PC-3 (cell line): ENCODE measurements at places on chromosomes 7 and 10. TPM values are rescaled to one million over a fixed set of nuclear protein-coding genes. Genes with fewer than 3 reads are reported as not detected.

GRCh38 chr10:58372607-58373441 lies 12.4 kb upstream of the TFAM start:
- DNase-seq: no peak
- 0 out of 2 replicates have a peak, but pooled peaks cover 2% of the 10 kb centered on the region for H3K36me3 ChIP-seq

Gene PNLIPRP3
- not detected in 2 replicates for total RNA-seq

Gene PNLIPRP2
- not detected in 2 replicates for total RNA-seq

Gene SYNPO2L
- total RNA-seq: 0.06 TPM in 1 of 2 replicates, not detected in the other

- H3K36me3 ChIP-seq: no peaks in the 10 kb centered on the region
- H3K4me1 ChIP-seq: no peaks in the 10 kb centered on the region
- DNase-seq: no peak
- H3K27me3 ChIP-seq: peaks cover 20% of the 10 kb centered on the region
- no peak overlapping the region for H3K27ac ChIP-seq
- no peak overlapping the region for H3K4me3 ChIP-seq
These were observed 77.3 kb downstream of the EMX2 start for GRCh38 chr10:117619707-117620405.

Gene MOSPD3
- 9.4 and 19.4 TPM in 2 replicates for total RNA-seq

Gene MLXIPL
- 4.7 and 6.9 TPM in 2 replicates for total RNA-seq

GRCh38 chr10:89954787-89955566 lies 253.6 kb downstream of the KIF20B start:
- H3K4me3 ChIP-seq: no peak overlapping the region
- no peaks in the 10 kb centered on the region for H3K36me3 ChIP-seq
- H3K4me1 ChIP-seq: no peaks in the 10 kb centered on the region
- no peaks in the 10 kb centered on the region for H3K27me3 ChIP-seq

- no peak overlapping the region for H3K27ac ChIP-seq
- H3K4me1 ChIP-seq: no peaks in the 10 kb centered on the region
- H3K4me3 ChIP-seq: no peak overlapping the region
These were observed 406.4 kb downstream of the SEMA3D start for GRCh38 chr7:84780158-84781124.

Gene OR6V1
- total RNA-seq: not detected in 2 replicates

GRCh38 chr10:101710059-101710695 lies 15.2 kb upstream of the FBXW4 start:
- H3K36me3 ChIP-seq: no peaks in the 10 kb centered on the region
- no peak overlapping the region for H3K27ac ChIP-seq
- no peaks in the 10 kb centered on the region for H3K27me3 ChIP-seq
- H3K4me1 ChIP-seq: no peaks in the 10 kb centered on the region
- DNase-seq: no peak
- no peak overlapping the region for H3K4me3 ChIP-seq

- H3K27ac ChIP-seq: peak overlapping the region; percentile 89
- H3K4me3 ChIP-seq: no peak overlapping the region
- H3K36me3 ChIP-seq: peaks cover 4% of the 10 kb centered on the region; the same call in 1 of the 2 replicates
- H3K4me1 ChIP-seq: peaks cover 20% of the 10 kb centered on the region
- DNase-seq: peak; percentile 95
These were observed 153.7 kb downstream of the DNAJB6 start for GRCh38 chr7:157490465-157490912.

GRCh38 chr7:22814261-22815208 lies 8.1 kb downstream of the TOMM7 start:
- peak overlapping the region; percentile 64 for H3K27ac ChIP-seq
- no peak overlapping the region for H3K4me3 ChIP-seq
- H3K36me3 ChIP-seq: peaks cover 35% of the 10 kb centered on the region
- DNase-seq: peak; percentile 69
- no peaks in the 10 kb centered on the region for H3K27me3 ChIP-seq

- H3K4me3 ChIP-seq: no peak overlapping the region
- no peaks in the 10 kb centered on the region for H3K36me3 ChIP-seq
- no peaks in the 10 kb centered on the region for H3K27me3 ChIP-seq
- no peak for DNase-seq
- H3K4me1 ChIP-seq: no peaks in the 10 kb centered on the region
- no peak overlapping the region for H3K27ac ChIP-seq
These were observed 282.8 kb downstream of the AHR start for GRCh38 chr7:17581301-17581700.

DNA sequence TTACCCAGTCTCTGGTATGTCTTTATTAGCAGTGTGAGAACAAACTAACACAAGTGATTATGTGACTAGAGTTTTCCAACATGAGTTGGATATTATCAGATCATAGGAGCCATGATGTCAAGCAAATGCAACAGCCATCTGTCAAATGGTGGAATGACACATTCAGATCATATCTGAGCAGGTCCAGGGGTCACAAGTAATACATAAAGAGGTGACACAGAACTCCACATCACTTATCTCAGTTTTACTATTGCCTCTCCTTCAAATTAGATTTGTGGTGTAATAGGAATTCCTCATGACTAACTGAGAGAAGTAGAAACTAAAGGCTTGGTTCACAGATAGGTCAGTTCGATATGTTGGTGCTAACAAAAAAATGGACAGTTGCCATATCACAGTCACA lies 12.2 kb upstream of the SAMD9L start:
- DNase-seq: no peak
- no peaks in the 10 kb centered on the region for H3K27me3 ChIP-seq
- no peaks in the 10 kb centered on the region for H3K4me1 ChIP-seq
- no peak overlapping the region for H3K27ac ChIP-seq

Gene SORBS1
- total RNA-seq: 3.7 and 4.1 TPM in 2 replicates

GRCh38 chr7:65225422-65226006 lies 148.1 kb upstream of the ZNF92 start:
- H3K4me1 ChIP-seq: no peaks in the 10 kb centered on the region
- H3K4me3 ChIP-seq: no peak overlapping the region
- DNase-seq: no peak
- H3K27me3 ChIP-seq: no peaks in the 10 kb centered on the region
- no peak overlapping the region for H3K27ac ChIP-seq

DNA sequence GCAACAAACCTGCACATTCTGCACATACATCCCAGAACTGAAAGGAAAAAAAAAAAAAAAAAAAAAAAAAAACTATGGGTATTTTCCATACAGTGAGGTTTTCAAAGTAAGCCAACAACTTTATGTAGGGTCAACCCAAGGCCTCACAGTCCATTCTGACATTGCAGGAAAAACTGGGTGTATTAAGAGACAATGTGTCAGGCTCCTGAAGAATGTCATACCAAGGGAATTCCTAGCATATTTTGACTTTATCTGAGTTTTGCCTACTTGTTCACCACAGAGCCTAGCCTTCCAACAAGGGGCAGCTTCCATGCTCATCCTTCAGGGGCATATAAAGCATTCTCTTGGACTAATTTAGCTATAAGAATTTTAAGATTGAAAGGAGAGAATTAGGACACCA lies 368.9 kb downstream of the PLXDC2 start:
- no peak for DNase-seq
- no peaks in the 10 kb centered on the region for H3K4me1 ChIP-seq
- H3K4me3 ChIP-seq: no peak overlapping the region

- H3K27ac ChIP-seq: no peak overlapping the region
- H3K4me3 ChIP-seq: no peak overlapping the region
- no peak for DNase-seq
- no peaks in the 10 kb centered on the region for H3K27me3 ChIP-seq
These were observed 372.0 kb downstream of the GPAM start for GRCh38 chr10:111811517-111811916.

DNA sequence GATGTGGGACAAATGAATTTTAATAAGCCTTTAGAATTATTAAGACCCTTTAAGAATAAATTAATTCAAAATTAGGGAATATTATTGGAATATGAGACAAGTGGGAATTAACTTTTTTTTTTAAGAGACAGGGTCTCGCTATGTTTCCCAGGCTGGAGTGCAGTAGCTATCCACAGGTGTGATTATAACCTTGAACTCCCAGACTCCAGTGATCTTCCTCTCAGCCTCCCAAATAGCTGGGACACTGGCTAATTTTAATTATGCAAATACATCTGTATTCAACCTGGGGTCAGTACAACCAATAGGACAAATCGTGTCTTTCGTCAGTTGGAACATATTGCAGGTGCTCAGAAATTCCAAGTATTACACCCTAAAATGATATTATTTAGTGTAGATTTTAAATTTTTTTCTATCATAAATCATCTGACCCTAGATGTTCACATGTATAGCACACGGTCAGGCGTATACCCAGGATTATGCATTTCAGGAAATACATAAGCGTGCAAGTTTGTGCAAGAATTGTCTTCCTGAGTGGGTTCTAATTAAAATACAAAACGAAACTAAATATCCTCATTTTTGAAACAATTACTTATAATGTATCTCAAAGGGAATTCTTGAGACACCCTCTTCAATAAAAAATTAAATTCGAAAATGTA lies 1.2 kb downstream of the NT5C3A start:
- no peak for DNase-seq
- H3K4me3 ChIP-seq: peak overlapping the region; percentile 85
- no peaks in the 10 kb centered on the region for H3K27me3 ChIP-seq
- H3K36me3 ChIP-seq: 0 out of 2 replicates have a peak, but pooled peaks cover 2% of the 10 kb centered on the region
- peaks cover 26% of the 10 kb centered on the region; the same call in 1 of the 2 replicates for H3K4me1 ChIP-seq

- H3K4me1 ChIP-seq: peaks cover under 1% of the 10 kb centered on the region
- peak; percentile 55 for DNase-seq
- H3K36me3 ChIP-seq: no peaks in the 10 kb centered on the region
- peaks cover 5% of the 10 kb centered on the region for H3K27me3 ChIP-seq
- no peak overlapping the region for H3K27ac ChIP-seq
These were observed 173.6 kb downstream of the PRKCQ start for GRCh38 chr10:6406220-6407033.

Gene MBL2
- 0.17 TPM in 1 of 2 replicates, not detected in the other for total RNA-seq

Gene CLCN1
- total RNA-seq: 0.55 and 0.69 TPM in 2 replicates

GRCh38 chr10:22466763-22467334 lies 121.6 kb downstream of the SPAG6 start:
- no peak overlapping the region for H3K4me3 ChIP-seq
- no peaks in the 10 kb centered on the region for H3K4me1 ChIP-seq
- H3K27me3 ChIP-seq: no peaks in the 10 kb centered on the region
- no peak overlapping the region for H3K27ac ChIP-seq
- peak; percentile 38 for DNase-seq

Gene TMEM139
- total RNA-seq: 5.2 and 6.2 TPM in 2 replicates

- H3K27ac ChIP-seq: peak overlapping the region; percentile 97
- peak overlapping the region; percentile 23; the same call in 1 of the 2 replicates for H3K4me3 ChIP-seq
- peaks cover 19% of the 10 kb centered on the region for H3K4me1 ChIP-seq
- no peaks in the 10 kb centered on the region for H3K36me3 ChIP-seq
- no peaks in the 10 kb centered on the region for H3K27me3 ChIP-seq
- peak; percentile 44 for DNase-seq
These were observed 163.2 kb downstream of the AVL9 start for GRCh38 chr7:32658467-32658869.

- H3K36me3 ChIP-seq: no peaks in the 10 kb centered on the region
- no peak overlapping the region for H3K27ac ChIP-seq
- DNase-seq: no peak
- H3K4me3 ChIP-seq: no peak overlapping the region
These were observed 338.0 kb upstream of the MKI67 start for GRCh38 chr10:128463991-128464760.

GRCh38 chr7:155257482-155258225 lies 40.0 kb upstream of the INSIG1 start:
- DNase-seq: peak; percentile 38
- no peak overlapping the region for H3K4me3 ChIP-seq
- H3K27ac ChIP-seq: peak overlapping the region; percentile 55
- H3K36me3 ChIP-seq: no peaks in the 10 kb centered on the region
- H3K4me1 ChIP-seq: peaks cover 10% of the 10 kb centered on the region

DNA sequence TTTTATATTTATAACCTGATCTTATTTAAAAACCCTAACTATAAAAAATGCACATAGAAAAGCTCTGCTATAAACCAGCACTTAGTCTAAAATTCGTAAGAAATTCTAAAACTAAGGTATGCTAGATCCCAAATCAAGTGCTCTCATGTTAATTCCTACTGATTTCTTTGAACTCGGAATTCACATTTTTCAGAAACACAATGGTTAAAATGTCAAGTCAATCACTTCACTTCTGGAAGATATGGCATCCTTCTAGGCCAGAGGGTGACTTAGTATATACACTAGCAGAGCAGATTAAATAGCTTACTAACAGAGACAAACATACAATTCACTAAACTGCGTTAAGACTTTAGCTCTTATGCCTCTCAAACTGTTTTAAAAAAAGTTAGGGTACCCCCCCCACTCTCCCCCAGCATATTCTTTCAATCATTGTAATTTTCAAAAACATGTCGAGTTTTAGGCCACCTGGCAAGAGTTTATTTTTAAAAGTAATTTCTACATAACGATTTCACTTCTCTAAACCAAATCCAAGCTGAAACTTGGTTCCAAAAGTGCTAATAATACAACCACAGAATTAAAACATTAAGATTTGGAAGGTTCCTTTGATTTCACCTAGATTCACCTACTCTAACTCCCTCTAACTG lies 129.4 kb downstream of the NRBF2 start:
- H3K36me3 ChIP-seq: peaks cover 40% of the 10 kb centered on the region
- H3K27ac ChIP-seq: no peak overlapping the region
- H3K4me1 ChIP-seq: peaks cover 50% of the 10 kb centered on the region
- H3K4me3 ChIP-seq: no peak overlapping the region

DNA sequence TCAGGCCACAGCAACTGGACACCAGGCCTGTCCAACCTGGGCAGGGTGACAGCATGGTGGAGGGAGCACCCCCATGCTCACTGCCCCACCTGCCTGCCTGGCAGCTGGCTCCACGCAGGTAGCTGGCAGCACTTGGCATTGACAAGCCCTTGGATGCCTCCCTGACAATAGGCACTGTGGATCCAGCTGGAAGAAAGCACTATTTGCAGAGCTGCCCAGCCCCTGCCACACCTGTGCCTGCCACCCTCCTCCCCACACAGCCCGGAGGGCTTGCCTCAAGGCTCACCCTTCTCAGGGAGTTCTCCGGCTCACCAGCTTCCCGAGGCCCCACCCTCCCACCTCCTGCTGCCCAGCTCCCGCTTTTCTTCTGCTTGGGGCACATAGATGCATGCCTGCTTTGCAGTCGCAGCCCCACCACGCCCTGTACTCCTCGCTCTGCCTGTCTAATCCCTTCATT lies 160.1 kb downstream of the NEURL1 start:
- H3K27me3 ChIP-seq: no peaks in the 10 kb centered on the region
- no peaks in the 10 kb centered on the region for H3K36me3 ChIP-seq
- no peak overlapping the region for H3K4me3 ChIP-seq

DNA sequence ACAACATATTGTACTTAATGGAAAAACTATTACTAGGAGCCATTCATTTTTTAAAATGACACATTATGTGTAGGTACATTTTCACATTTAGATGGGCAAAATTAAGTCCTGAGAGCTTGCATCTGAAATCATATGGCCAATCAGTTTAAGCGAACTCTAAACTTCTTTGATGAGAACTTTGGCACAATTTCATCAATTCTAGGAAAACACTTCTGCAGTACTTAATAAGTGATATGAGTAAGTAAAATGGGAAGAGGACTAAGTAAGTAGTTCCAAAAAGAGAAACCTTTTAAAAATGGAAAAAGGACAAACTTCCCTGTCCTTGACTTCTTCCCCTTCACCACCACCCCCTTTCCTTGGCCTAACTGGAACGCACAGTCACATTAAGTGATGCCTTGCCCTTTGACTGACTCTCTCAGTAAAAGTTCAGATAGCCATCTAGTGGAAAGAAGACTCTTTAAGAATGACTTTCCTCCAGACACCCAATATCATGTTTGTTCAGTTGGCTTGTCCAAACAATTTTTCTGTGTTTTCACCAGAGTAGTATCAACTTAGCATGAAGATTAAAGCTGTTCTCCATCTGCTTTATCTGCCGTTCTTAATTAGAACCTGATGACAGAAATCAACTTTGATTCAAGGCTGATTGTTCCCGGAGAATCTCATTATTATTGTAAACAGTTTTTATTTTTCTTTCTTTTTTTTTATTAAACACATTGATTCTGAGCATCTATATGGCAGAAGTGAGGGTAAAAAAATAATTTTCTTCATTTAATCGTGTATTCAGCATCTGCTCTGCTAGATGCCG lies 45.1 kb downstream of the CNNM2 start:
- no peak overlapping the region for H3K27ac ChIP-seq
- no peaks in the 10 kb centered on the region for H3K27me3 ChIP-seq
- H3K4me1 ChIP-seq: 0 out of 2 replicates have a peak, but pooled peaks cover 7% of the 10 kb centered on the region

- H3K4me1 ChIP-seq: peaks cover 28% of the 10 kb centered on the region
- no peaks in the 10 kb centered on the region for H3K27me3 ChIP-seq
These were observed 21.7 kb downstream of the DOCK4 start for GRCh38 chr7:112184455-112184854.
